ENCODE measurements at places on chromosomes 16 and 17. TPM values are rescaled to one million over a fixed set of nuclear protein-coding genes. Genes with fewer than 3 reads are reported as not detected.

Gene PDILT
- not detected for total RNA-seq

DNA sequence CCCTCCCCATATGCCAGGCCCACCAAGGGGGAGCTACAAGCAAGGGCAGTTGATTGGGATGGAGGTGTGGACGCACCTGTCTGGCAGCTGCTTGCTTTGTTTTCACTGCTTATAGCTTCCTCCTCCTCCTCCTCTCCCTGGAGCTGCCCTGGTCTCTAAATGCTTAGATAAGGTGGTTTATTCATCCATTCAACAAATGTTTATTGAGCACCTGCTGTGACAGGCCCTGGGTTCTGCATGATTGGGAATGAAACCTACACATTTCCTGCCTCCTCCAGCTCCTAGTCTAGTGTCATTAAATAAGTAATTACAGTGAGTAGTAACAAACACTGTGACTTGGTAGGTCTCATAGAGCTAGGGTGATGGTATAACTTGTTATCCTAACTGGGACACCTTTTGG is 17.4 kb upstream of the MAP3K14 start:
- DNase-seq: no peak

DNA sequence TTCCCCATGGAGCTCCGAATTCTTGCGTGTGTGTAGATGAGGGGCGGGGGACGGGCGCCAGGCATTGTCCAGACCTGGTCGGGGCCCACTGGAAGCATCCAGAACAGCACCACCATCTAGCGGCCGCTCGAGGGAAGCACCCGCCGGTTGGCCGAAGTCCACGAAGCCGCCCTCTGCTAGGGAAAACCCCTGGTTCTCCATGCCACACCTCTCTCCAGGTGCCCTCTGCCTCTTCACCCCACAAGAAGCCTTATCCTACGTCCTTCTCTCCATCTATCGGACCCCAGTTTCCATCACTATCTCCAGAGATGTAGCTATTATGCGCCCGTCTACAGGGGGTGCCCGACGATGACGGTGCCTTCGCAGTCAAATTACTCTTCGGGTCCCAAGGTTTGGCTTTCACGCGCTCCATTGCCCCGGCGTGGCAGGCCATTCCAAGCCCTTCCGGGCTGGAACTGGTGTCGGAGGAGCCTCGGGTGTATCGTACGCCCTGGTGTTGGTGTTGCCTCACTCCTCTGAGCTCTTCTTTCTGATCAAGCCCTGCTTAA is 617 bp upstream of the SENP3 start:
- DNase-seq: peak; percentile 95

DNA sequence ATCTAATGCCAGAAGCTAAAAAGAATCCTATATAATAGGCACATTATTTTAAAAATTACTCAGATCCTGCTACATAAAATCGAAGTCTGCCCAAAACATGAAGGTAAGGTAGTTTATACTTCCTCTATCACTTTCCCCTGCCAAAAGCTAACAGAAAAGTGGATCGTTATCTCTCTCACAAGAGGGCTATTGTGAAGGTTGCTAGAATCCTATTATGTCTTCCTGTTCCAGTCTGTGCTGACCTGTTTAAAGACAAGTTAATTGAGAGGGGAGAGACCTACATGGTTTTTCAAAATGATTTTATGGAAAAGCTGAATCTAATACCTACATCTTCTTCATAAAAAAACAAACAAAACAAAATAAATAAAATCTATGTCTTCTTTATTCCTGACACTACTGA is 1410.9 kb upstream of the CDH8 start:
- no peak for DNase-seq
